ENCODE measurements at places on chromosomes 16 and 17.
A peak's percentile ranks its signal among the peaks of the same experiment; 100 is the strongest.

DNA sequence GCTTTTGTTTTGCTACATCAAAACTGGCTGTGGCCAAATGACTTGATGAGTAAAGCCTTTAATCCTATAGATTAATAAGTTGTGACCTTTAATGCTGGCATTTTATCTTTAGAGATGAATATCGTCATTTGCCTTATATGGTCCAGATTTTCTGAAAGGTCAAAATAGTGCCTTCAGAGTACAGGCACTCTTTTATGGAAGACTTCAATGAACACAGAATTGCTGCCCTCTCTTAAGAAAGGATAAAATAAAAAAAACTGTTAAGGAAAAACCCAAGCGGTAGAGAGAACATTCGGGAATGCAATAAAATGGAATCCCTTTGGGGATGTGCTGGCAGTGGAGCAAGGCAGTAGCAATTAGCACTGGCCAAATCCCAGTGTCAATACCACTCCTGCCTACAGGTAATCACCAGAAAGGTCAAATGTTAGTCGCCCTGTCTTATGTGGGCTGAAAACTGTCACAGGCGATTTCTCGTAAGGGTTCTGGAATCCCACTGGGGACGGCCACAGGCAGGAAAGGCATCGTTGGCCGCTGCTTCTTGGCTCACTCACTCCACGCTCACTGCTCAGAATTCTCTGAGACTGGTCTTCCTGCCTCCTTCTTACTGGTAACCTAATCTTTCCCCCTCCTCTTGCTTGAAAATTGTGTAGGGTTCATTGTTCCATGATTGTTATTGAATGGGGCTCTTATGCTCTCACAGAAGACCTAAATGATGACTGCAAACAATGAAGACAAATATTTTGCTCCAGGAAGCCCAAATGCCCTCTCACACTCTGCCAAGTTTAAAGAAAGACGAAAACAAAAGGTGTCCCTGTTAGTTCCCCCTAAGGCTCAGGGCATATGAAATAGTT, 45.4 kb upstream of the HSBP1 start:
- DNase-seq = peak; percentile 15

DNA sequence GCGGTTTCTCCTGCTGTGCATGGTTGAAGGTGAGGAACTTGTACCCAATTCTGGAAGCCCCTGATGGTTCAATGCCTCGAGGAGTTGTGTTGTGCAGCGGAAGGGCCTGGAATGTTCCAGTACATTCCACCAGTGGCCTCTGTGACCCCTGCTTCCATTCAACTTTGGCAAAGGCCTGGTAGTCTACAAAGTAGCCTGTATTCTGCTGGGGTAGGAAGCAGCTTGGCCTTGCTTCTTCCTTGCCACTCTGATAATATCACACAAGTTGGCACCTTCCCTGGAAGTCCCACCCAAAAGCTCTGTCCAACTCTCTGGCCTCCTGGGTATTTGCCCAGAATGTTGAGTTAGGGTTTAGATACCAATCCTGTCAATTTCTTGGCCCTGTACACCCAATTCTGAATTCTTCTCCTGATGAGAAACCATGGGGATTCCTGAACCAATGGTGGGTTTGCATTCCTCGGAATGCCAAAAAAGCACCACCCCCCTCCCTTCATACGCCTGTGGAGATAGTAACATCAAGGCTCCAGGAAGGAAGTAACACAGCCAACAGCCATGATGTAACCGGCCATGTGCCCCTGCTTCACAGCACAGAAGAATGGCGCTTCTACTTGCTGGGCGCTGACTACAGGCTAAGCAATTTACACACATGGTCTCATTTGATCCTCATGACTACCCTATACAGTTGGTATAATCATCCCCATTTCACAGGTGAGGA, 11.8 kb upstream of the FAM117A start:
- DNase-seq = no peak

DNA sequence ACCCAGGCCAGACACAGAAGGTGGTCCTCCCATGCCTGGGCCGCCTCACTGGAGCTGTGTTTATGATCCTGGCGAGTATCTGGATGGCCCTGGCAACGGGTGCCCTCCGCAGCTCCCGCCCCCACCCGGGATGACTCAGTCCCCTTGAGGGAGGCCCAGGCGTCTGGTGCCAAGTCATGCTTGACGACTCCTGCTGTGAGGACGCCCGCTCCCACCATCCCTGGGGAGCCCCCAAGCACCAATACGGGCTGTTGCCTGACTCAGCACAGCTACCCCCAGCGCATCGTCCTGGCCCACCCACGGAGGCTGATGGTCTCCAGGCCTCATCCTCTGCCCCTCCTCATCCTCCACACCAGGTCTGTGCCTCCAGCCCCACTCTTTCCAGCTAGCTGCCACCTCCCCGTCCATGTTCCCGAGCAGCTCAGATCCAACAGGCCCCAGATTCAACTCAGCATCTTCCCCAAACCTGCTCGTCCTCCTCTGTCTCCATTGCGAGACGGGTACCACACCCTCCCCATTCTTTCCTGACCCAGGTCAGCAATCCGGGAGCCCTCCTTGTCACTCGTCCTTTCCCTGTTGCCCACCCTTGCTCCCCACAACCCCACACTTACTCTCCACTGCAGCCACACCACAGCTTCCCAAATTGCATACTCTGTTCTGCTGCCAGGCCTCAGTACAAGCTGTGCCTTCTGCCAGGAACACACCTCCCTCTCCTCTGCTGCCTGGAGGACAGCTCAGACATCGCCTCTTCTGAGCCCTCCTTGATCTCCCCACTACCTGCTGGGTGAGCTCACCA, 2.6 kb downstream of the CAMKK1 start:
- DNase-seq = peak; percentile 64

DNA sequence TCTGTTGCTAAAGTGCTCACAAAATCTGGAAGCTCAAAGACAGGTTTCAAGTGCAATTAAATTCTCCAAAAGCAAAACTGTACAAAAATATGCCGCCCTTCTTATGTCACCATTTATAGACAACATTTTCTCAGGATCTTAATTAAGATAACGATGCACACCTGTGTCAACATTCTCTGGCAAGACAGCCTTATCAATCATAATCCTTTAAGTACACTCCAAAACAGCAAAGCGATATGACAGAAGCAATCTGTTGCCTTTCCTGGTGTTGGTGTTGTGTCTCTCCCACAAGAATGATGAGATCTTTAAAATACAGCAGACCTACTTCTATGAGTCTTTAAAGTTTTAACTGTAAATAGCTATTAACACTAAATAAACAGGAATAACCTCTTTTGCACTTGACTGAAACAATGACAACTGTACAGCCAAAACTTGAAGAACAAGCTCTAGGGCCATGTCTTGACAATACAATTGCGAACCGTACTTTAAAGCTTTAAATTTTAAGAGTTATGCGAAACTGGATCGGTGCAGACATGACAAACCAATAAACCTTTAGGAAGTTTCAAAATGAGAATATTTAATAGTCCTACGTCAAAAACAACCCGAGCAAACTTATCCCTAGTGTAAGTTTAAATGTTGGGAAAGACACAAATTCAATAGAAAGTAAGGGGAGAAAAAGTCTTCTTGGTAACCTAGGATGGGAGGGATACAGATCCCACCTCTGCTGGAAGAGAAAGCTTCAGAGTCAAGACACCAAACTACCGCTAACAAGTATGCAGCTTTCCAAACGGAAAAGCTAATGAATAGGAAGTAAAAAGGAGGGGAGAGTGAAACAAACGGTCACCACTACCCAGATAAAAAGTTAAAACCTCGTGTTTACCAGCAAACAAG, 3.3 kb upstream of the IRX5 start:
- peak; percentile 49 for DNase-seq

DNA sequence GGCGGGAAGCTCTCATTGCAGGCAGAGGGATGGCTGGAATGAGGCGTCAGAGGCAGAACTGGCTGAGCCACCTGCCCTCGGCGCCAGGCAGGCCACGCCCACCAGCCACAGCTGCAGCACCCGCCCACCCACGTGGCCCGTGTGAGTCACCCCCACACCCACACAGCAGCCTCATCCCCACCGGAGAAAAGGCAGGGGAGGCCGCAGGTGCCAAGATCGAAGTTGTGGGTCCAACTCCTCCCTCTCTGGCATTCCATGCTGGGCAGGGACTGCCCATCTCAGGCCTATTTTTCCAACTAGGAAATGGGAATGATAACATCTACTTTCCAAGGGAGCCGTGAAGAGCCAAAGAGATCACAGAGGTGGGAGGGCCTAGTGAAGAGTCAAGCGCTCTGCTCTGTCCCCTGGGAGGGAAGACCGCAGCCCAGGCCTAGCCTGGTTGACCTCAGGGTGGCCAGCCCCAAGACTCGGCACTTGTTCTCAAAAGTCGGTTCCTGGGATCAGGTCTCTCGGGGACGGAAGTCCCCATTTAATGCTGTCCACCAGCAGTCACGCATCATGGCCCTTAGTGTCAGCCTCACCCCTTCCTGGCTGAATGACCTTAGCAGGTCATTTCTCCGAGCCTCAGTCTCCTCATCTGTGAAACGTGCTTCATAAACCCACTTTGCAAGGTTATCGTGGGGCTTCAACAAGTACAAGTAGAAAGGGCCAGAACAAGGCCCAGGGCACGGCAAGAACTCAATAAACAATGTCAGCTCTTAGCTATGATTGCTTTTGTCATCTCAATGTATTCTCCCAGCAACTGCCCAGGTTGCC, at the start of gene TRPV3:
TRPV3 (minus strand) TSS at position 45 of the 816 bp plus-strand sequence. CDS start 2,962 bp downstream, outside the sequence.
- no peak for DNase-seq

- no peak for DNase-seq
These were observed 473.2 kb downstream of the RBFOX1 start for GRCh38 chr16:7805686-7806396.

DNA sequence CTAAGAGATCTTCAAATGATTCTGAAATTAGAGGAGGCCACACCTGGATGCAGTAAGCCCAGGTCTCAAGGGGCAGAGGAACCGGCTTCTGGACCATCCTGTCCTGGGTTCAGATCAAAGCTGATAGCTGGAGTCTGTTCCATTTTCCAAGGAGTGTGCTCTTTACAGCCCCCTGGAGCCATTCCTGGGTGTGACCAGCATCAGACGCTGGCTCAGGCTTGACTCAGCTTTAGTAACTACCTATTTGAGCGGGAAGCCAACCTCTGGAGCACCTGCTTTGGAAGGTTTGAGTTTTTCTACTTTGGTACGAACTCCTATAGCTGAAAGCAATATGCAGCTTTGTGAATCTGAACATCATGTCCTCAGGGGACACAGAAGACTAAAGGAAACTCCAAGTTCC, 12.9 kb upstream of the BBS2 start:
- no peak for DNase-seq

GRCh38 chr16:12021578-12022253, 45.2 kb downstream of the SNX29 start:
- DNase-seq = no peak

- no peak for DNase-seq
These were observed 6.7 kb downstream of the HAGHL start for GRCh38 chr16:733382-734207.

DNA sequence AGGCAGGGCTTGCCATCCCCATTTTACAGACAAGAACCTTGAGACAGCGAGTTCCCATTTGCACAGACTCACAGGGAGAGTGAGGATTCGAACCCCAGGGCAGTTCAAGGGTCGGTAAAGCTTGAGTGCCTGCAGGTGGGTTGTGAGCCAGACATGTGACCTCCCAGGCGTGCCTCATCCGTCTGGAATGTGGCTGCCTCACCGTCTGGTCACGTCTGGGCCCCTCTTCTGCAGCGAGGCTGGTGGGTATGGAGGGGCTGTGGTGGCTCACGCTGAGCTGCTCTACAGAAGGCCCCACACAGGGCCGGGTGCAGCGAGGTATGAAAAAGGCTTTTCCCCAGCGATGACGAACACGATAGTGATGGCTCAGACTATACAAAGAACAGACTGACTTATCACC, 35.8 kb upstream of the LHX1 start:
- no peak for DNase-seq

GRCh38 chr17:45001310-45001709, 33.2 kb upstream of the C1QL1 start:
- DNase-seq = peak; percentile 95

DNA sequence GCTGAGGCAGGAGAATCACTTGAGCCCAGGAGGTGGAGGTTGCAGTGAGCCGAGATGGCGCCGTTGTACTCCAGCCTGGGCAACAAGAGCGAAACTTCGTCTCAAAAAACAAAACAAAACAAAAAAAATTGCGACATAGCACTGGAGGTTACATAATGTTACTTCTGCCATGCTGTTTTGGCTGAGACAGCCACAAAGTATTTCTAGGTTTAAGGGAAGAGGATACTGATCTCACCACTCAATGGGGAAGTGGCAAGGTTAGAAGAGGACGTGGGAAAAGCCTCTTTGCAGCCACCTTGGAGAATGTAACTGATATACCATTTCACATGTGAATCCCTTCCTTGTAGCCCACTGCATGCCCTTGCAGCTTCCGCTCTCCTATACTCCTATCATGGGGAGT, 131.2 kb upstream of the NLRP1 start:
- DNase-seq = no peak

GRCh38 chr17:42045719-42046118, 4.7 kb downstream of the C17orf113 start:
- DNase-seq = no peak

DNA sequence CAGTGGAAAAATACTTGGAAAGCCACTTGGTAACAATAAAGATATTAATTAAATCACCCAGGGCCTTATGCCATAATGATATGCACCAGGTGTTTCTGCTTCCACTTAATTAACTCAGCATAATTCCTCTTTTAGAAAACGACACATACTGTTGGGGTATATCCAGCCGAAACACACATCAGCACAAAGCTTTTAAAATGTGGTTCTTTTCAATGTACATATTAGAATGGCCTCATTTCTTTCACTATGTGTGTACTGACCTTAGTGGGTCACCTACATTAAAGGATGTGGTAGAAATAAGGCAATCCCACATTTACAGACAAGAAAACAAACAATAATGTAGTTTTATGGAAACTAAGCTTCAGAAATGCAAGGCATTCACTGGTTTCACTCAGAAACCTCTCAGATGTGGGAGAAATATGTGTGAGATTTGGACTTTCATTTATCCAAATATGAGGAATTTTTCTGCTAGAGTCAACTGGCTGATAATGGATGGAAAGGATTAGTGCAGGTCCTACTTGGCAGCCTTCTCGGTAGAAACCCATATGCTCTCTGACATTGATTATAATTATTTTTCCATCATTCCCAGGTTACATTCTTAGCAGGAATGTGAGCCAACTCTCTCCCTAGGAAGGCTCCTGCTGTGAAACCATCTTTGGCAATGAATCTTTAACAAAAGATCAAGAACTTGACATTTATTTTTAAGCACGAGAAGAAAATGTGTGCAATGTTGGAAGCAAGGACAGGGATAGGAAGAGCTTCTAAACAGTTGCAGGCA, 66.7 kb upstream of the DHX40 start:
- no peak for DNase-seq

- DNase-seq = peak; percentile 26
These were observed 1.1 kb upstream of the PRPSAP1 start for GRCh38 chr17:76354747-76355310.

DNA sequence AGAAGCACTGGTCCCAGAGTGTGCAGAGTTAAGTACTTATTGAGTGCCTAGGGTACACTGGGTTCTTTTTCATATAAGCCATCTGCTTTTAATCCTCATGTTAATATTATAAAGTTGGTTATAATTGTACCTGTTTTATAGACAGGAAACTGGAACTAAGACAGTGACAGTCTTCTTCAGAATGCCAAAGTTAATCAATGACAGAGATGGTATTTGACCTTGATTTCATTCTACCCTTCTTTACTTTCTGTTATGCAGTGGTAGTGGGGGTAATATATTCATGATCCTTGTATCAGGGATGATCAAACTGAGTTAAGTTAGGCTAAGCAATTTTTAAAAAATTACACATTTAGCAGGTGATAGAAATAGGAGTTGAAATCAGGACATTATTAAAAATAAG, 108.6 kb upstream of the GOT2 start:
- DNase-seq = no peak
